ENCODE measurements at places on chromosomes 13 and 19.
A peak's percentile ranks its signal among the peaks of the same experiment; 100 is the strongest.

DNA sequence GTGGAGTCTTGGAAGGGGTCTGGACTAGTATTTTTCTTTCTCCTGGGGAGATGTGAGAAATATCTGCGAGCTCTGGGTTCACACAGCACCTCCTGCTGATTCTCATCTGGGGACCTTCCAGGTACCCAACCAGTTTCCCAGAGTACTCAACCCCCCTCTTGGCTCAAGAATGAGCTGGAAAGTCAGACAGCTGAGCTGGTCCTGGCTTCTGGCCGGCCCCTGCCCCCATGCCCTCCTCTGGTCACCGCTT is 2.2 kb upstream of the PDE4A start:
- no peak for DNase-seq

- no peak for DNase-seq
These were observed 291.8 kb downstream of the TSHZ3 start for GRCh38 chr19:31057476-31057875.

DNA sequence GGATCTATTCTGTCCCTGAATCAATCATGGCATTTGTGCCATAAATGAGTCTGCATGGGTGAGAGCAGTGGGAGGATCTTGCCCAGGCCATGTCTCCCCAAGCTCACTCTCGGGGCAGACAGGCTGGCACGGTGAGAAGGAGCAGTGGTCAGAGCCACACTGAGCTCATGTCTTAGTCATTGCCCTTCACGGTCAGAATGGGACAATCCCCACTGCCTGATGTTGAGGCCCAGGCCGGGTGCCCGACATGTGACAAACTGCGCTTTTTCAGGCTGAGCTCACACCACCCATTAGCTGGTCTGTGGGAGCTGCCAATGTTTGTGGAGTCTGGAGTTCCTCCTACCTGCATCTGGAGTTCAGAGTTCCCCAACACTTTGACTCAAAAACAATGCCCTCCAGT is 481.9 kb downstream of the COG6 start:
- DNase-seq: no peak

DNA sequence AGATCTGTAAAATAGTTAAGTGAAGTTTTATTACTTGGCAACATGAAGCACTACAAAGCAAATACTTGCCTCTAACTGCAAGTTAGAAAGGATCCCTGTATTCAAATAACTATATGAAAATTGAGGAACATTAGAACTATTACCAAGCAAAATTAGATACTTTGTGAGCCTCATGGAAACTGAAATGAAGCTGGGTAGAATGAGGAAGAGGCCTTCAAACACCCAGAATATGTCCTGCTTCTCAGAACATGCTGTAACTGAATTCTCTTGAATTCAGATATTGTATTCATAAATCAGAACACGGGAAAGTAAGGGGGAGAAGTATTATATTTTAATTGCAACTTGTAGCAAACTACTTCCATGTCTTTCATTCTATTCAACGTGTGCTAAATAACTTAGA is 947.9 kb downstream of the PCDH17 start:
- no peak for DNase-seq

DNA sequence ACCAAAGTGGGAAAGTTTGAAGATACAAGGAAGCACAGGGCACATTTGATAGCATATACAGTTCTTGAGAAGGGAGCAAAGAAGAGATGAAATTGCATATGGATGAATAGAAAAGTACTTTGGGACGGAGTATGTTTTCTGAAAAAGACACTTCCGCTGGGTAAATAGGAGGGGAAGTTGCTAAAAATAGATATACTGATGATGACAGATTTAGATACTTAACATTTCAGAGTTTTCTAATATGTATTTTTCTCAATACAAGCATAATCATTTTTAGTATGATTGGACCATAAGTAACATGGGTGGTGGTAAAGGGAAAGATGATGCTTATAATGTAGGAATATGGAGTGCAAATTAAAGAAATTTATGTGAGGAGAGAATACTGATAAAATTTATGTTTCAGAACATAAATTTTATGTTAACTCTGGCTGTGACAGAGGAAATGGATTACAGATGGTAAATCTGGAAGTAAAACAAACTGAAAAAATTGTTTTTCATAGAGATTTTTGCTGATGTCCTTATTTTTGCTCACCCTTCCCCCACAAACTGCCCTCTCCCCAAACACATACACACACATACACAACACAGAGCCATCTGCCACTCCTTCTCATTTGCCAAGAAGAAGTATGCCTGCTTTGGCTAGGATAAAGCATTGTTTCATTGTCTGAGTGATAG is 583.9 kb upstream of the MIR17HG start:
- DNase-seq: no peak

DNA sequence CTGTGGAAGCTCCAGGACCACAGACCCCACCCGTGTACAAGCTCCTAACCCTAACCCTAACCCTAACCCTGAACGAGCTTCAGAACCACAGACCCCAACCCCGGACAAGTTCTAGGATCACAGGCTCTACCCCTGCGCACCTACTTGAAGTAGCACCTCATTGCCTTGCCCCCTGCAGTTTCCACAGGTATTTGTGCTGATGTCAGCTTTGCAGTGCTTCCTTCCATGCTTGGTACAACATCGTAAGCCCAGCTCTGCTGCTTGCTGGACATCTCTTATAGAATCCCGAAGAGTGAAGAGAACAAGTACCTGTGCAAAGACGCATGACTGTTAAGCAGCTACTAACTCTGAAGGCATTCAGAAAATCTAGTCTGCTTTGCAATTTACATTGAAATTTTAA is 20.7 kb upstream of the CDC16 start:
- DNase-seq: no peak

GRCh38 chr19:35545855-35546381 is 492 bp downstream of the TMEM147 start:
- peak; percentile 50 for DNase-seq

DNA sequence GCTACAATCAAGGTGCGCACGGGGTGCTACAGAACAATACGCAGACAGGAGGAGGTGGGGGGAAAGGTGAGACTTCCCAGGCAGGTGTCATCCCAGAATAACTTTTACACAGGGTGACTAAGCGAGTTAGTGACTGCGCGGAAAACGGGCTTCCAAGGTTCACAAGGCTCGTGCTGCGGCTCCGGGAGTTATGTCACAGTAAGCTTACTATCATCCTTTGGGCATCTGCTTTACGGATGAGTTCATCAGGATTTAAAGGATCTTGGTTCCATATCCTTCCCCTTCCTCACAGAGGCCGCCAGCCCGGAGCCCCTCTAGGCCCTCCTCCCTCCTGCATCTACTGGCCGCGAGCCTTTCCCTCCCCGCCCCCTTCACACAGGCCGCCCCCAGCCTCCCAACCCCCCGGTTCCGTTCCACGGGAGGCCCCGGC is 474 bp upstream of the IFT88 start:
- peak; percentile 87 for DNase-seq

- no peak for DNase-seq
These were observed 21.6 kb downstream of the LSM14A start for GRCh38 chr19:34193876-34194275.

GRCh38 chr13:50573066-50573465 is 270.4 kb downstream of the DLEU7 start:
- DNase-seq: no peak

DNA sequence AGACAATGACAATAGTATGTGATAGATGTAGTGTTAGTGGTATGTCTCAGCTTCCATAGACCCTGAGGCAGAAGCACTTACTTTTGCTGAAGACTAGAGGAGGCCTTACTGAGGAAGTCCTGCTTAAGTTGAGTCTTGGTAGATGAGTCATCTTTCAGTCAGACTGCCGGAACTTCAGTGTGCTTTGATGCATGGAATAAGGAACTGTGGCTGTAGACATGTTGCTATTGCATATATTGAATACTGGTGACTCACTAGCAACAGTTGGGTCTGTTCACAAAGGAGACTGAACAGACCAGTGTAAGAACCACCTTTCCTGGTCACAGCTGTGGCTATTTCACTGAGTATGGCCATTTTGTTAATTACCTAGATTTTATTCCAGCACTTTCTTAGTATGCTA is 1000.6 kb downstream of the OLFM4 start:
- DNase-seq: peak; percentile 42

DNA sequence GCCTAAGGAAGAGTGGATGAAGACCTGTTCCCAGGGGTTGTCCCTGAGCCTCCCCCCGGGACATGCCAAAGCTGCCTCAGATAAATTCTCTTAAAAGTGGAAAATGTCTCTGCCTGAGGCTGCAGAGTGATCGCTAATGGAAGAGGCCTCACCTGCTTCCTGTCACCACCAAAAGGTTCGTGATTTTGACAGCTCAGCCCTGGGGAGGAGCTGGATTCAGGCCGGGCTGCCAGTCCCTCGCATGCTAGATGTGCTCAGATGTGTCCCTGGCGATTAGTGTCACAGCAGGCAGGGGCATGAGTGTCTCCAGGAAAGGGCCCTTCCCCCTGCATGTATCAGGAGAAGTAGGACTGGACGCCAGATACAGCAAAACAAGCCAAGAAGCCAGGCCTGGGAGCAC is 626.5 kb downstream of the UQCRFS1 start:
- DNase-seq: no peak

DNA sequence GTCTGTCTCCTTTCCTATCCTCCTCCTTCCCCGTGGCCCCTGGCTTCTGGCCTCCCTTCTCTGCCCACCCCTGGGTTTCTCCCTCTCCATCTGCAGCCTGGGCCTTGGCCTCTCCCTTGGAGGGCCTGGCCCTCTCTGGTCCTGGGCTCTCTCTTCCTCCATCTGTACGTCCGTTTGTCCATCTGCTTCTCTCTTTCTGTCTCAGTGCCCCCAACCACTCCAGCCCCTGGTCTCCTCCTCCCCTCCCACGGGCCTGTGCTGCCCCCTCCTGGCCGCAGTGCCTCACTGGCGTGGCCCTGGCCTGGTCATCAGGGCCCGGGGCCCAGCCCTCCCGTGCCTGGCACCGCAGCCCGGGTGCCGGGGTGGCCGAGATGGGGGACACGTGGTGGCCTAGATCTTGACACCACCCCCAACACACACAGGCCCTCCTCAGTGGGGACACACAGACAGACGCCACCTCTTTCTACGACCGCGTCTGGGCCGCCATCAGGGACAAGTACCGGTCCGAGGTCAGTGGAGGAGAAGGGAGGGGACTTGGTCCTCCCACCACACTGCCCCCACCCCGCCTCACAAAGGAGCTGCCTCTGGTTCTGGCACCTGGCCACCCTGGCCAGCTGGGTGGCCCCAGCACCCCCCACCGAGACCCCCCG is 11.3 kb downstream of the PRKCSH start:
- DNase-seq: no peak

DNA sequence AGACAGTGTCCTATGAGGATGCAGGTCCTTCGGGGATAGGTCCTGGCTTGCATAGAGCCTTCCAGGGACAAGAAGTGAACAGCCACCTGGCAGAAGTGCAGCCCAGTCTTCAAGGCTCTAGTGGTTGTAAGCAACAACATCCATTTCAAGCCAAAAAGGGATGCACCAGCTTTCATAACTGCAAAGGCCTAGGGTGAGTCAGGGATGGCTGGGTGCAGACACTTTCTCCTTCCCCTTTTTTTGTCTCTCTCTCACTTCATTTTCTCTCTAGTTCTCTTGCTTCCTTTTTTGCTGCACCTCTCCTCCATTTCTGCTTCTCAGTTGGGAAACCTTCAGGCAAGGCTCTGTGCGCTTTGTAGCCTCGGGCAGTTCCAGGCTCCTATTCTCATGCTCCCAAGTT is 196.2 kb upstream of the ZNF536 start:
- DNase-seq: no peak

DNA sequence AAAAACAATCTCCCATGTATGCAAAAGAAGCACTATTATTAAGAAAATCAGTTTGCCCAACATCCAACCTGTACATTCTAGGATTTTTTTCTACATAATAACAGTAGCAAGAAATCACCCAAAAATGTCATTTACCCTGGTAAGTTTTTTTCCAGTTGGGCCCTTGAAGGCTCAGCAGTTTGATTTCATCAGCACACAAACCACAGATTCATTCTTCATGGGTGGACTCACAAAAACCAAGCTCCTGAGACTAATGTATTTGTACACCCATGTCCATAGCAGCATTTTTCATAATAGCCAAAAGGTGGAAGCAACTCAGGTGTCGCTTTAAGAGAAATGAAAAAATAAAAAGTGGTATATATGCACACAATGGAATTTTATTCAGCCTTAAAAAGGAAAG is 210.1 kb downstream of the TBC1D4 start:
- DNase-seq: no peak

GRCh38 chr13:42656161-42656560 is 82.2 kb downstream of the TNFSF11 start:
- no peak for DNase-seq

- no peak for DNase-seq
These were observed 7.9 kb downstream of the MLLT1 start for GRCh38 chr19:6271721-6272410.

- DNase-seq: no peak
These were observed 24.2 kb downstream of the RASA3 start for GRCh38 chr13:114108141-114108761.

DNA sequence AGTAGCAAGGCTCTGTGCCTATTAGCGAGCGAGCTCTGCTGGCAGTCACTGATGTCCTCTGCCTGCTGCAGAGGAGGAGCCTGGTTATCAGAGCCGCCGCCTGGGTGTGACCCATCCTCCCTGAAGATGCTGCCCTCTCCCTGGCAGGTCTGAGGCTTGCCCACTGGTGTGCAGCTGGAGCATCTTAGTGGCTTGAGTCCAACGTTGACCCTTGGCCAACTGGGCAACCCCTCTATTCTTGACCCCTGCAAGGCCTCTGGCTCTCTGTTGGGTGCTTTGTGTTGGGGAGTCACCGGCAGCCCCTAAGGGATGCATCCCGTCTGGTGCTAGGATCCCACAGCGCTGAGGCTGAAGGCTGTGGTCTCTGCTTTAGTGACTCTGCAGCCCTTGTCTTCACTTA is 277.9 kb upstream of the SOX1 start:
- no peak for DNase-seq

DNA sequence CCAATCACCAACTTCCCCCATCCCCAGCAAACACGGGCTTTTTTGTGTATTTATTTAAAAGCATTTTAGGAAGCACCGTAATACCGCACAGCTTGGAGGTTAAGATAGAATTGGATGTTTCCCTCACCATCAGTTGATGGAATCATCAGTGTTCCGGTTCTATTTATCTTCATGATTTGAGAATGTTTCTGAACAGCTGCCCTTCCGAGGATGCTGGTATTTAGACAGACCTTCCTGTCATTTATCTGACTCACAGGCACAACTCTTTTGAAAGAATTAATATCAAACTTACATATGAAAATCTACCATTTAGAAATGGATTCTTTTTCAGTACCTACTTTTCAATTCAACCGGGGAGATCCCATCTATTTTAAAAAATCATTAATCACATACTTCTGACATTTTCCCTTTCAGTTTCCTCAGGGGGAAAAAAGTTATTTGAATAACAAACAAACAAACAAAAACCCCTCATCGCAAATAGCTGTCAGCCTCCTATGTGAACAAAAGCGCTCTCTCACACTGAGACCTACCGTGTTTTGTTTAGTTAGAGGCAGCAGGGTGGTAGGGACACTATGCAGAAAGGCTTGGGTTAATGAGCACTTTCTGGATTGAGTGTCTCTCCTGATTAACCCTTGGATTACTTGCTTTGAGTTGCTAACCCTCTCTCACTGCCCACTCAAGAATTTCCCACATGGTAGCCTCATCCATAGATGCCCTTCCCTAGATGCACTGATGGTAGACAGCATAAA is 189.3 kb downstream of the TM9SF2 start:
- DNase-seq: peak; percentile 35

GRCh38 chr13:93104270-93104669 is 122.3 kb upstream of the GPC6 start:
- DNase-seq: no peak
